ENCODE measurements at places on chromosomes 7 and 10.

DNA sequence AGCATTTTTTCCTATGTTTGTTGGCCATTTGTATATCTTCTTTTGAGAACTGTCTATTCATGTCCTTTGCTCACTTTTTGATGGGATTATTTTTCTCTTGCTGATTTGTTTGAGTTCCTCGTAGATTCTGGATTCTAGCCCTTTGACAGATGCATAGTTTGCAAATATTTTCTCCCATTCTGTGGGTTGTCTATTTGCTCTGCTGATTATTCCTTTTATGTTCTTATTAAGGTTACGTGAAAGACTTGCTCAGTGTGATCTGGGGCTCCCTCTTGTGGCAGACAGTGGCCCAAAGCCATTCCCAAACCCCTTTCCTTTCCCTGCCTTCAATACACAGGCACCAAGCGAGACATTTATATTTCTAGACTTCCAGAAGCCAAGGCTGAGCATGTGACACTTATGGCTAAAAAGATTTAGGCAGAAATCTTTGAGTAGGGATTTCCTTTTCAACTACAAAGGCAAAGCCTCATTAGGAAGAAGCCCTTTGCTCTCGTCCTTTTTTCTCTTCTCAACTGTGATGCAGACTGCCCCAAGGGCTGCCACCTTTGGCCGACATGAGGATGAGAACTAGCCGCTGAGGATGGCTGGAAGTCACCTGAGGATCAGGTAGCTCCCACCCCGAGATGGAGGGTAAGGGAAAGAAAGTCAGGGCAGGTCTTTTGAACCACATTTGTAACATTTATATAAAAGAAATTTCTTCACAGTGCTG is 23.6 kb downstream of the ST8SIA6 start:
- DNase-seq = peak; percentile 65

- peak; percentile 68 for DNase-seq
Measured at GRCh38 chr7:99128076-99128950, 15.6 kb downstream of the SMURF1 start.

- no peak for DNase-seq
Measured at GRCh38 chr7:50303335-50304128, 984 bp upstream of the IKZF1 start.

- no peak for DNase-seq
Measured at GRCh38 chr7:155483868-155484325, 26.0 kb downstream of the EN2 start.

GRCh38 chr10:116886772-116887171 is 37.5 kb downstream of the ENO4 start:
- DNase-seq = no peak
